ENCODE measurements at places on chromosomes 11 and 22. TPM values are rescaled to one million over a fixed set of nuclear protein-coding genes. Genes with fewer than 3 reads are reported as not detected.

Gene MRTFA
- 13.6 TPM for total RNA-seq

Gene TESMIN
- 6.7 TPM for total RNA-seq

Gene TMEM126A
- total RNA-seq: 40.5 TPM

Gene LRRC4C
- not detected for total RNA-seq

Gene NAALADL1
- total RNA-seq: 15.9 TPM

Gene KIRREL3
- not detected for total RNA-seq

Gene PGA3
- total RNA-seq: not detected

Gene CHRDL2
- total RNA-seq: not detected

Gene MS4A3
- total RNA-seq: not detected

Gene IGLL1
- not detected for total RNA-seq

Gene NEFH
- total RNA-seq: 0.72 TPM

Gene APLNR
- not detected for total RNA-seq

Gene MSANTD2
- 3.9 TPM for total RNA-seq

Gene IFT27
- total RNA-seq: 8.9 TPM

Gene ADM
- total RNA-seq: 799 TPM

Gene GAS2
- total RNA-seq: 0.64 TPM

Gene TBCEL
- total RNA-seq: 9.2 TPM

Gene GAB4
- not detected for total RNA-seq

Gene RIMBP3C
- total RNA-seq: 0.21 TPM

Gene CCDC81
- total RNA-seq: not detected

Gene SLC7A4
- 2.4 TPM for total RNA-seq

Gene HBG1
- not detected for total RNA-seq

Gene MISFA
- not detected for total RNA-seq

Gene OR51I1
- 0.24 TPM for total RNA-seq

Gene ANO9
- 7.7 TPM for total RNA-seq

Gene PLEKHB1
- not detected for total RNA-seq

Gene BBOX1
- total RNA-seq: 2.7 TPM

Gene BSCL2
- total RNA-seq: 61.6 TPM

Gene KCNA4
- total RNA-seq: not detected

Gene TTLL8
- not detected for total RNA-seq

Gene NTM
- 8.9 TPM for total RNA-seq

Gene KCNK4
- not detected for total RNA-seq

Gene OR52N1
- not detected for total RNA-seq

Gene PANX3
- not detected for total RNA-seq

Gene FOLR2
- total RNA-seq: not detected

Gene BEST1
- 1.7 TPM for total RNA-seq

Gene HEPHL1
- total RNA-seq: 2.2 TPM

Gene MYEOV
- under 0.01 TPM for total RNA-seq

Gene FXYD2
- total RNA-seq: 59.8 TPM

Gene TRPC6
- not detected for total RNA-seq

Gene MIOX
- not detected for total RNA-seq

Gene DGAT2
- 11.7 TPM for total RNA-seq

Gene MAJIN
- not detected for total RNA-seq

Gene SOX6
- 0.48 TPM for total RNA-seq

Gene TSSK2
- total RNA-seq: not detected

Gene C11orf97
- not detected for total RNA-seq

Gene TMEM132A
- total RNA-seq: 208 TPM

Gene PDGFB
- 21.2 TPM for total RNA-seq

Gene OR2AG1
- total RNA-seq: not detected

Gene OR4C46
- total RNA-seq: not detected

Gene SCO2
- 10.2 TPM for total RNA-seq

Gene OR5D14
- not detected for total RNA-seq
